Activated CD4-positive, alpha-beta T cell treated with anti-CD3 and anti-CD28 coated beads, Interleukin-2, Interleukin-6, amounts not matched to agents 100 ng/mL and 50 ng/mL, durations not matched to agents 16 hours and 8 hours (primary cell): ENCODE measurements at places on chromosomes 5 and 9.

DNA sequence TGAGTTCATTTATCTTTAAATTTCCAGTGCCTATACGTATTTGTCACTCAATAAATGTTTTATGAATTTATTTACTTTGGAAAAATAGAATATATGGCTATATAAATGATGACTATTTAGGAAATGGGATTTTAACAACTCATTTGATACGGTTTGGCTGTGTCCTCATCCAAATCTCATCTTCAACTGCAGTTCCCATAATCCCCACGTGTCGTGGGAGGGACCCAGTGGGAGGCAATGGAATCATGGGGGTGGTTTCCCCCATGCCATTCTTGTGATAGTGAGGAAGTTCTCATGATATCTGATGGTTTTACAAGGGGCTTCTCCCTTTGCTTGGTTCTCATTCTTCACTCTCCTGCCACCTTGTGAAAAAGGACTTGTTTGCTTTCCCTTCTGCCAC, 187.6 kb upstream of the EFNA5 start:
- no peak for DNase-seq

DNA sequence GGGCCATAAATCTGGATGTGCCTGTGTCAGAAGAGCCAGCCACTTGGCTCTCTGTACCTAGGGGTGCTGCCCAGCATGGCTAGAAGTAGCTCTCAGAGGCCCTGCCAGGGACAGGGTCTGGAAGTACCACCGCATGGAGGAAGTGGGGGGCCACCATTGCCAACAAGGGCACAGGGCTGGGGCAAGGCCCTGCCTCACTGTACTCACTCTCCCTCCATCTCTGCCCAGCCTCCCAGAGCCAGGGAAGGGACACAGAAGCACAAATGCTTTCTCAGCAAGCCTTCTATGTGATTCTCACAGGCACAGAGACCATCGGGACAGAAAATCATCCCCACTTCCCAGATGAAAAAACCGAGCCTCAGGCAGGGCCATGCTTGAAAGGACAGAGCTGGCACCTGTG, 138.1 kb downstream of the C5orf15 start:
- no peak for DNase-seq

- no peak for DNase-seq
These were observed 501.6 kb downstream of the CAAP1 start for GRCh38 chr9:26391036-26391435.

- no peak for DNase-seq
These were observed 120.1 kb upstream of the LPAR1 start for GRCh38 chr9:111158363-111158762.

DNA sequence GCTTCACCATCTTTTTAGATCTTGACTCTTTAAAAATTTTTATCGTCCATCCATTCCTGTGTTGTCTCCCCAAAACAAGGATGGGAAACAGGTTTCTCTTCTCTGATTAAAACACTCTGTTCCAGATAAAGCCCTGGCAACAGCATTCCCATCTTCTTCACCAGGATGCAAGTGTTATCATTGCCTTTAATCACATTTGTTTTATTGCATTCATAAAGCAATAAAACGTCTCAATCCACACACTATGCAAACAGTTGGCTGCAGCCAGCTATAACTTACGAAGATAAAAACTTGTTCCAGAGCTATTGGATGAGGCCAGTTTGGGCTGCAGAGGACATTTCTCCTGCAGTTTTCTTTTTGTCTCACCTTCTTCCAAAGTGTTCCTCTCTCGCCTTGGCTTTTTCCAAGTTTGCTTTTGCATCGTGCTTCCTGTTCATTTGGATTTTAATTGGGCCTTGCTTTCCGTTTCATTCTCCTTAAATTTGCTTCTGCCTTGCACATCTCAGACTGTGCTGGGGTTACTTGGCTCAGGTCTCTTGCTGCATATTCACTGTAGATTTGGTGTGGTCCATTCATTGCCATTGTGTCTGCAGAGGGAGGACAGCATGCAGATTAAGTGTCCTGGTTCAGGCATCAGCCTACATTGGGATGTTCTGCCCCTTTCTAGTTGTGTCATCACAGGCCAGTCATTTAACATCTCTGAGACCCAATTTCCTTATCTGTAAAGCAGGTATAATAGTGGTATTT, 136.5 kb upstream of the LIFR start:
- no peak for DNase-seq

DNA sequence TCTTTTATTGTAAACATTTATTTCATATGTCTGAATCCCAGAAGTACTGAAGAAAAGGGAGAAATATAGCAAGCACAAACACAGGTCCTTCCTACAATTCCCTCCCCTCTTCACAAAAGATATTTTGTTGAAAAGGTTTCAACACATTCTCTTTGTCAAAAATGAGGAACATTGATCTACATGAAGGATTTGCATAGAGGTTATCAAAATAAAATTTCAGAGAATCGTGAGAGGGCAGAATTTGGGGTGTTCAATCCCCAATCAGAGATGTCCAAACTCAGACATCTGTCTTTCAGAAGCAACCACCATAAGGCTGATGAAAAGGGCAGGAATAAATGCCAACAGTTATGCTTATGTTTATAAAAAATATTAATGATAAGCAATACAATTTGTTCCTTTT, 69.2 kb downstream of the MARCHF3 start:
- DNase-seq: no peak

DNA sequence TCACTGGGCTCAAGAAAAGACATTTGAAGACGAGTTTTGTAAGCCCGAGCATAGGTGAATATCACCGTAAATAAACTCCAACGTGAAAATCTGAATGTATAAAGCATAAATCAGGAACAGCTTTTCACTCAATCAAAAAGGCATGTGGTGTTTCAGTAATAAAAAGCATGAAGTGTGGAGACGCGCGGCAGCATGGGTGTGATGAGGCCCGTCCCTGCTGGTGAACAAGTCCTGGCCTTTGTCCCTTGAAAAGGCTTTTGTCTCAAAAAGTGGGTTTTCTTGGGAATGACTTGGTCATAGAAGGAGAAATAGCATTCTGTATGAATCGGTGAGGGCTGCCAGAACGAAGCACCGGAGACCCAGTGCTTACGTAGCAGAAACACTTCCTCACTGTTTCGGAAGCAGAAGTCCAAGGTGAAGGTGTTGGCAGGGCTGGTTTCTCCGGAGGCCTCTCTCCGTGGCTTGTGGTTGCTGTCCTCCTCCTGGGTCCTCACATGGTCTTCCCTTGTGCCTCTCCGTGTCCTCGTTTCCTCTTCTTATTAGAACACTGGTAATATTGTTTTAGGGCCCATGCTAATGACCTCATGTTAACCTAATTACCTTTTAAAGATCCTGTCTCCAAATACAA, 24.9 kb downstream of the ROPN1L start:
- DNase-seq: no peak

DNA sequence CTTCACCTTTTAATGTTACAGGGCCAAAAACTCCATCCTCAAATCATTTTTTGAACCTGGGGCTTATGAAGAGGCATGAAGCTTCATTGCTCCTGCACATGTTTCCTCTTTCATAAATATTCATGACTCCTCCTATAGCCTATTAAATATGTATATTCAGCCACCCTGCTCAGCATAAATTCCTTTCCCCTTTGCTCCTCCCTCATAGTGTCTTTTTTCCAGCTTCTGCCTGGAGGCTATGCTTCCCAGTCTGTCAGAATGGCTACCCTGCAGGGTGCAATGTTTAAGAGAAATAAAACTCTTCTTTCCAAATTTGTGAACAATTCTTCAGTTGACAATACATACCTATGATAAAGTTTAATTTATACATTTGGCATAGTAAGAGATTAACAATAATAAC, 1082.9 kb upstream of the CDH18 start:
- DNase-seq: no peak

- no peak for DNase-seq
These were observed at the start of gene IL6ST for GRCh38 chr5:55994495-55994997. TSS of gene IL6ST (minus strand) at chr5:55994963. CDS start at chr5:55976278, 18,685 bp downstream.

DNA sequence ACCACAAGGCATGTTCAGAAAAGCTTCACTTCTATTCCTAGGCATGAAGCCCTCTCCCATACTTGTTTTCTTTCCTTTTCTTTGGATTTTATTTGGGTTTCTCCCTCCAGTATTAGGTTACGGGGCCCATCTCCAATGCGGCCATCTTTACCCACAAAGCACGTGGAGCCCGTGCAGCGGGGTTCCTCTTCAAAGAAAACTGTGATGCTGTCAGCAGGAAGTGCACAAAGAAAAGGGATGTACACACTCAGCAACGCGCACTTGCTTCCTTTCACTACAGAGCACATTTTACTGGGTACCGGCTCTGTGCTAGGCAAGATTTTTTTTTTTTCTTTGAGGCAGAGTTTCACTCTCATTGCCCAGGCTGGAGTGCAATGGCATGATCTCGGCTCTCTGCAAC, 106.6 kb downstream of the COL23A1 start:
- peak; percentile 27 for DNase-seq

DNA sequence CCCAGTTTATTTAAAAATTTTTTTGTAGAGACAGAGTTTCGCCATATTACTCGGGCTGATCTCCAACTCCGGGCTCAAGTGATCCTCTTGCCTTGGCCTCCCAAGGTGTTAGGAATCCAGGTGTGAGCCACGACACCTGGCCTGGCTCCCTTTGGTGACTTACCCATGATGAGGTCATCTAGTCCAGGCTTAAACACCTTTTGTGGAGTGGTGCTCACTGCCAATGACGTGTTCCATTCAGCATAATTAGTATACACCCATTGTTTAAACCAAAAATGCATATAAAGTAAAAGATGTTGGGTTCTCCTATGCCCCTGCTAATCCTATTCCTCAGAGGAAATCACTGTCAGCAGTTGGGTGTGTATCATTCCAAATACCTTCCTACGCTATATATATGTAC, 91.0 kb downstream of the HSPA4 start:
- DNase-seq: no peak

- peak; percentile 15 for DNase-seq
These were observed 554 bp downstream of the SDHA start for GRCh38 chr5:218457-219291.

DNA sequence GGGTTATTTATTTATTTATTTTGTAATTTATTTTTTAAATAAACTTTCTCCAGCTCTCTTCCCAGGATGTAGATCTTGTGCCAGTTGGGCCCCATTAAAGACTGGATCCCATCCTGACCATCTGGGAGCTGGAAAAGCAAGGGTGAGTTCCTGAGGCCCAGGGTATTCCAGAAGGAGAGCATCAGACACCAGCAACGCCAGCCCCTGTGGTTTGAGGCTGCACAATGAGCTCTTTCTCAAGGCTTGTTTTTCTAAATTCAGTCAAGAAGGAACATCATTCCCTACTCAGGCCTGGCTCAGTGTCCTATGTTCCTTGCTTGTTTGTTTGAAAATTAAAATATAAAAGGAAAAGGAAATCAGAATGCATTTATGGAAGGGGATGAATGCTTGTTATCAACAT, 313.3 kb downstream of the EBF1 start:
- DNase-seq: no peak

GRCh38 chr9:132589148-132590036, 7.0 kb downstream of the BARHL1 start:
- DNase-seq: no peak

DNA sequence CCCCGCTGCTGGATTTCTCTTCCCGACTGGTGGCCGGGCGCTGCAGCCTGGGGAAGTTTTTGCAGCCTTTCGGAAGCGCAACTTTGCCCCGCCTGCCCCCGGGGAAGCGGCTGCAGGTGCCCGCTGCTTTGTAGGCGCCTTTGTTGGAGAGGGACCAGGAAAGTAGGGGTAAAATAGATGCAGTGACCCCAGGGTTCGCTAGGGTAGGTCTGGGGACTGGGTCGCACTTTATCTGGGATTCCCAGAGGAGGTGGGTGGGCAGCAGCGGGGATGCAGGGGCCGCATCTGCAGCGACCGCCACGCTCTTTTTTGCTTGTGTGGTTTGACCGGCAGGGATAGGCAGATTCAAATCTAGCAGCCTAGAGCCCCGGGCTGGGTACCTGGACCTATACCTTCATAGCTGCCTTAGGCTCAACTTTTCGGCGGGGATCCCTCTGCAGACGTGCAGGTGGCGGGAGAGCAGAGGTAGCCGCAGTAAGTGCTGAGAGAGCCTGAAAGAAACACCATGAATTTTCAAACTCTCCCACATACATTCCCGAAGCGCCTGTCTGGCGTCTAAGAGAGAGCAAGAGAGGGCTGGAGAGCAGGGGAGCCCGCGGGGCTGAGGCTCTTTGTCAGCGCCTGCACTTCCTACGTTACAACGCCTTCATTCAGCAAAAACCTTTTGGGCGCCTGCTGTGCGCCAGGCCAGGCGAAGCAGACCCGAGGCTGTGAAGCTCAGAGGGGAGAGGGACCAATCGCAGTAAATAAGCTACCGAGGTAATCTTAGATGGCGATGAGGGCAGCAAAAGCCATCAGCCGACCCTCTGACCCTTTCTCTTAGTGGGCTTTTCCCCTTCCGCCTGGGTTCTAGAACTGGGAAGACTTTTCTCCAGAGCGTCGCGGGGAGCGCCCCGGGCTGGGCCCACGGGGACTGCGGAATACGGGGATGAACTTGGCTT, 642 bp downstream of the SV2C start:
- DNase-seq: peak; percentile 36

DNA sequence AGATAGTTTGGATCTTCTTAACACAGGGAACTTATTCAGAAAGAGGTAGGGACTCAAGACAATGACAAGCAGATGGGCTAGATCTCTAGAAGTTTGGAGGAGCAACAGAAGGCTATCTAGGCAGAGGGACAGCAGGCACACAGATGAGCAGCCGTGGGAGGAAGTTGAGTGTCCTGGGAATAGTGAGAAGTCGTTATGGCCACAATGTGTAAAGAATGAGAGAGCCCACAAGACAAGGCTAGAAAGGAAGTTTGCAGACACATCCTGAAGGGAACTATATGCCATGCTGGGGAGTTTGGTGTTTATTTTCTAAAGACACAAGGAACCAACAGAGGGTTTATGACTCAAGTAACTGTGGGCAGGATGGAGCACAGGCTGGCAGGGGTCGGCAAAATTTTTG, 160.6 kb downstream of the PALM2AKAP2 start:
- DNase-seq: no peak

DNA sequence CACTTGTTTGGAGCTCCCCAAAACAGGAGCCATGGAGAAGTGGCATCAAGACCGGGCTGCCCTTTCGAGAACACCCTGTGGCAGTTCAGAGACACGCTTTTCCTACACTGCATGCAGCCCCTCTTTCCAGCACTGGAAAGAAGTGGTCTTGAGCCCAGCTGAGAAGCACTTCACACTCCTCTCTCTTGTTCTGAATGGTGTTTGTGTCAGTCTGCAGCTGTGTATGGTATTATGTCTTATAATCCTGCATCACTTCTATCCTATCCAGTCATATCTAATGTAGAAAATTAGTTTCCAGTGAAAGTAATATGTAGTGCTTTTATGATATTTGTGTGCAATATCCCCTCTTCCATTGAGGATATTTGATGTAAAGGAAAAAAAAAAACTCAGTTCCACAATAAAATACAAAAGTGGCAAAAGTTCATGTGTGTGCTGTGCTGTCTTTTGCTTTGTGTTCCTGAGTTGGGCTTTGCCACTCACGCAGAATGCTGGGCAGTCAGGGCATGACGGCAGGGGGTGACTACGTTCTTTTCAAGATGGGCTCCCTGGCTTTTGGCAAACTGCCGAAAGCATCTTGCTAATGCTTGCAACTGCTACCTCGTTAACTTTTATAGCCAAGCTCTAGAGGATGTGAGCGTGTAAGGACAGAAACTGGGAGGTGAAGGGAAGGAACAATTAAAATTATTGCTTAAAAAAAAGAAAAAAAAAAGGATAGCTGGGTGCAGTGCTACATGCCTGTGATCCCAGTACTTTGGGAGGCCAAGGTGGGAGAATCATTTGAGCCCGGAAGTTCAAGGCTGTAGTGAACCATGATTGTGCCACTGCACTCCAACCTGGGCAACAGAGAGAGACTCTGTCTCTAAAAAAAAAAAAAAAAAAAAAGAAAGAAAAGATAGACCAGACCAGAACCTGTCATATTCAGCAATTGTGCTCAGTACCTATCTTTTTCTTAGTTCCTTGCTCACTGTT, 102.2 kb downstream of the MAP1B start:
- no peak for DNase-seq
